Activated CD8-positive, alpha-beta memory T cell treated with anti-CD3 and anti-CD28 coated beads for 24 hours (primary cell): ENCODE measurements at places on chromosomes 3 and 15.
A peak's percentile ranks its signal among the peaks of the same experiment; 100 is the strongest.

GRCh38 chr3:48416091-48416505, 13.8 kb downstream of the PLXNB1 start:
- no peak for DNase-seq

- no peak for DNase-seq
These were observed 314.1 kb upstream of the IL12A start for GRCh38 chr3:159674583-159674982.

DNA sequence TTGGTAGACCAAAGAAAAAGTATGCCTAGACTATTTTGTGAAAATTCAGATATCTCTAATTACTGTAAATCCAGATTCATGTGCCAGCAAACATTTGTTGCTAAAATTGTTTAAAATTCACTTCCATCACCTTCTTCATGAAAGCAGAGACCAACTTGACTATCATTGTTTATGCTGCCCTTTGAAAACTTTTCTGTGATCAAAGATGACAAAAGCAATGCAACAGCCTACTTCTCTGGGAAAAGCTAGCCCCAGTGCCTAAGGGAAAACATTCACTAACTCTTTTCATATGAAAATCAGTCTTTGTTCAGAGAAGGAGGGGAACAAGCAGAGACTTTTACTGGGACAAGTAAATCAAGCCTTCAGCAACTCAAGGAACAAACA, 178.0 kb upstream of the P2RY1 start:
- no peak for DNase-seq

DNA sequence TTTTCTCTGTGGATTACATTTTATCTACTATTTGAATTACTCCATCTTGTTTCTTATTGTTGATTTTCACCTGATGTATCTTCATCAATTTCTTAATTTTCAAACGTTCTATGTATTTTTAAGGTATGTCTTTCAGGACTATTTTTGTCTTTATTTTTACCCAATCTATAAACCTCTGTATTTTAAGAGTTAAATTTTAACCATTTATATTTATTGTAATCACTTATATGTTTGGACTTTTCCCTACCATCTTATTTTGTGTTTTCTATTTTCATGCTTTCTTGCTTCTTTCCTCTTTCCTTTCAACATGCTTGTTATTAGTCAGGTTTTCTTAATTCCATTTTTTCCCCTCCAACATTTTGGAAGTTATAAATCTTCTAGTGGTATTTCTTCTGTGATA, 49.5 kb upstream of the NR2E3 start:
- no peak for DNase-seq

DNA sequence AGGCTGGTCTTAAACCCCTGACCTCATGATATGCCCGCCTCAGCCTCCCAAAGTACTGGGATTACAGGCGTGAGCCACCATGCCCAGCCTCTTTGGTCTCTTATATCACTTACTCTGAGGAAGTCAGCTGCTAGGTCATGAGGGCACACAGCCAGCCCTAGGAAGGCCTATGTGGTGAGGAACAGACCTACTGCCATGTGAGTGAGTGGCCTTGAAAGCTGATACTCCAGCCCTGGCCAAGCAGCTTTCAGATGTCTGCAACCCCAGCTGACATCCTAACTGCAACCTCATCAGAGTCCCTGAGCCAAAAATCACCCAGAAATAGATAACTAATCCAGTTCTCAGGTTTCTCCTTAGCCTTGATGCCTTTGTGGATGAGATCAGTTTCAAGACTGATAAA, 224.3 kb downstream of the EDEM1 start:
- no peak for DNase-seq

GRCh38 chr15:67372543-67372942, 118.0 kb downstream of the IQCH start:
- DNase-seq: no peak

DNA sequence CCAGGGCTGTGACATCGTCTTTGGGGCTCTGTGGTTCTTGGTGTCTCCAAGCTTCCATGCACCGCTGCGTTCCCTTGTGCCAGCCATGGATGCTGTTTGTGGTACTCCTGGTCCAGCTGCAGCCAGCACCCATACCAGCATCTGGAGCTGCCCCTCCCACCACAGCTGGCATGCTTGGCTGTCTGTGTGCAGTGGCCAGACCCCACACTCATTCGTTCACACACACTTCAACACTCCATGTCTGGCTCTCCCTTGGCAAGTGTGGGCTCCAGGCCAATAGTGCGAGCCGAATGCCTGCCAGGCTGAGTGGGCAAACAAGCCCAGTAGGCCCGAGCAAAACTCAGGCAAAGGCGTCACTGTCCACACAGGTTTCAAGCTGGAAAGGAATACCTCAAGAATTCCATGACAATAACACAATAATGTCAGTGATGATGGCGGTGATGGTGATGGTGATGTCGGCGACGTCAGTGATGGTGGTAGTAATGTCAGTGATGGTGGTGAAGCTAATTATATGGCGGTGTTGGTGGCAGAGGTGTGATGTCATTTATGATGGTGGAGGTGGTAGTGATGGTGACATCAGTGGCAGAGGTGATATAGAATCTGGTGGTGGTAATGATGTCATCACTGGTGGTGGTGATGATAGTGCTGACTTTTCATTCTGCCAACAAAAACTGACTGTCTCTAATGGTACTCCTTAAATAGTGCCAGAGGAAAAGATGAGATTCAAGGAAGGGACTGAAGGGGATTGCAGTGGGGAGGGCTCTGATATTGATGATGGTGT, 19.3 kb downstream of the TBC1D21 start:
- DNase-seq: no peak

DNA sequence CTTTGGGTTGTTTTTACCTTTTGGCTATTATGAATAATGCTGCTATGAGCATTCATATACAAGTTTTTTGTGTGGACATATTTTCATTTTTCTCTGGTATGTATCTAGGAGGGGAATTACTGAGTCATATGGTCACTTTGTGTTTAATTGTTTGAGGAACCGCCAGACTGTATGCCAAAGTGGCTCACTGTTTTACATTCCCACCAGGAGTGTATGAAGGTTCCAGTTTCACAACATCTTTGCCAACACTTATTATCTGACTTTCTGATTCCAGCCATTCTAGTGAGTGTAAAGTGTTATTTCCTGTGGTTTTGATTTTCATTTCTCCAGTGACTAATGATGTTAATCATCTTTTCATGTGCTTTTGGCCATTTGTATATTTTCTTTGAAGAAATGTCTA, 51.8 kb downstream of the CMTM7 start:
- peak; percentile 50 for DNase-seq

GRCh38 chr3:100893108-100893507, 100.1 kb downstream of the ABI3BP start:
- no peak for DNase-seq

GRCh38 chr15:99143242-99143641, 38.4 kb downstream of the SYNM start:
- no peak for DNase-seq

DNA sequence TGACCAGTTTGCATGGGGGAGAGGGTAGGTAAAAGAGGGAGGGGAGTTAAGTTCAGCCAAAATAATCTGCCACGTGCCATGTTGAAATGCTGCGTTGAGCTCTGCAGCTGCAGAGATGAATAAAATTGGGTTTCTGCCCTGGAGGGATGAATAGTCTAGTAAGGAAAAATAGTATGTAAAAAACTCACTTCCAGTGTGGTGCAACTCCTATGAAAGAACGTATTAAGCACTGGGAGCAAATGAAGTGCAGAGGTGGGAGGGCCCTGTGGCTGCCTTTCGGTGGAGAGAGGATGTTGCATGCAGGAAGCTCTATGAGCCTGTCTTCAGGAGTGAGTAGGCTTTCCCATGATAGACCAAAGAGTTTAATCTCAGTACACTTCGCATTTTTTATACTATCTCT, 8.6 kb downstream of the CEP63 start:
- DNase-seq: no peak

DNA sequence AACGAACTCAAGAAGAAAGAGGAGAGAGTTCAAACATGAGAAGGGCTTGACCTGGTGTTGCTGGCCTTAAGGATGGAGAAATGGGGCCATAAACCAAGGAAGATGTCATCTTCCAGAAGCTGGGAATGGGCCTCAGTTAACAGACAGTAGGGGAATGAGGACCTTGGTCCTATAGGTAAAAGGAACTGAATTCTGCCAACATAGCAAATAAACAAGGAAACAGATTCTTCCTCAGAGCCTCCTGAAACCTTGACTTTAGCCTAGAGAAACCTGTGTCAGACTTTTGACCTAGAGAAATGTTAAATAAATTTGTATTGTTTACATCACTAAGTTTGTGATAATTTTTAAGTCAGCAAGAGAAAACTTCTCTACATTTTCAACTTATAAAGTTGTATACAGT, 336.8 kb downstream of the PLCL2 start:
- no peak for DNase-seq
